Mesenteric fat pad (tissue), 1 donor: ENCODE measurements at places on chromosomes 12 and 14.
A peak's percentile ranks its signal among the peaks of the same experiment; 100 is the strongest.

DNA sequence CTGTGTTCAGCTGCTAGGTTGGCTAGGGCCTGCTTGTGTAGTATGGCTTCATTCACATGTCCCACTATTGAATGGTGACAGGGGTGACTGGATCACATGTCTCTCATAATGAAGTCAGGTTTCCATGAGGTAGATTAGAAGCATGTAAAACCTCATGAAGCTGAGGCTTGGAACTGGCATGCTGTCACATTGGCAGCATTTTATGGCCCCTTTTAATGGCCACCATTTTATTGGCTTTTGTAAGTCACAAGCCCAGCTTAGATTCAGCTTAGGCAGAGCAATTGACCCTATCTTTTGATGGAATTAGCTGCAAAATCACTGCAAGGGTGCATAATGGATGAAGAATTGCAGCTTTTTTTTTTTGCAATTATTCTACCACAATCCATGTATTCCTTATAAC, 583.5 kb downstream of the MED13L start:
- no peak for DNase-seq

DNA sequence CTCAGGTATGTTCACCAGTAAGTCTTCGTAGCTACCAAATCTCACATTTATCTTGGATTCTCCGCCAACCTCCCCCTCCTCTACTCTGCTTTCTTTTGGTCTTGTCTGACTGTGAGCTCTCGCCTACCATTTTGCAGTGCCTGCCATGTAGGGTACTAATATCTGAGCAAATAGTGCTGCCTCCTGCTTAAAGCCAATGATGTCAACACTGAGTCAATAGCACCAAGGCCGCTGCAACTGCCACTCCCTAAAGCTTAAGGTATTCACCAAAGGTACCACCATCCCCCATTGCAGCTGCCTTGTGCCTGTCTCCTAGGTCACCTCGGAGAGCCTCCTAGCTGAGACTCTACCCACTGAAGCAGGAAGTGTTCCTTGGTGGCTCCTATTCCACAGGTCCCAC, 114.8 kb upstream of the FUT8 start:
- DNase-seq: no peak

DNA sequence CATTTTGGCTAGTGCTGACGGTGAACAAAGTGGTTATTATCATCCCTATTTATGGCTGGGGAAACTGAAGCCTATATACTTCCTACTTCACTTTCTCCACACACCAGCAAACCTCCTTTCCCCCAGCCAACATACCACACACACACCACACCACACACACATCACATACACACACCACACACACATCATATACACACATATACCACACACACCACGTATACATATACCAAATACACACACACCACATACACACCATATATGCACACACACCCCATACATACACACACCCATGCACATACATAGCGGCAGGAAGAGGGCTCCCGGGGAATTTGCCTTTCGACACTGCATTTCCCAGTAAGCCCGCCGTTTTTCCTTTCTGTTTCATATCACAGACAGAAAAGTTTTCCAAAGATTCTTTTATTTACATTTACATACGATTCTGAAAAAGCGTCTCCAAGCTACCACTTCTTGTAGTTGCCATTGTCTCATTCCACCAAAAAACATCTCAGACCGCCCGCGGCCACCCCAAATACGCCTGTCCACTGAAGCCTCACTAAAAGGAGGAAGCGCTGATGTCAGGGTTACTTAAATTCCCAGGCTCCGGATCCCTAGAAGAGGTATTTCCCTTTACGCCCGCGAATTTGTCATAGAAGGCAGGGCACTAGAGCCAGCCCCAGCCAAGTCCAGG, 823 bp upstream of the RAB5B start:
- DNase-seq: peak; percentile 93

DNA sequence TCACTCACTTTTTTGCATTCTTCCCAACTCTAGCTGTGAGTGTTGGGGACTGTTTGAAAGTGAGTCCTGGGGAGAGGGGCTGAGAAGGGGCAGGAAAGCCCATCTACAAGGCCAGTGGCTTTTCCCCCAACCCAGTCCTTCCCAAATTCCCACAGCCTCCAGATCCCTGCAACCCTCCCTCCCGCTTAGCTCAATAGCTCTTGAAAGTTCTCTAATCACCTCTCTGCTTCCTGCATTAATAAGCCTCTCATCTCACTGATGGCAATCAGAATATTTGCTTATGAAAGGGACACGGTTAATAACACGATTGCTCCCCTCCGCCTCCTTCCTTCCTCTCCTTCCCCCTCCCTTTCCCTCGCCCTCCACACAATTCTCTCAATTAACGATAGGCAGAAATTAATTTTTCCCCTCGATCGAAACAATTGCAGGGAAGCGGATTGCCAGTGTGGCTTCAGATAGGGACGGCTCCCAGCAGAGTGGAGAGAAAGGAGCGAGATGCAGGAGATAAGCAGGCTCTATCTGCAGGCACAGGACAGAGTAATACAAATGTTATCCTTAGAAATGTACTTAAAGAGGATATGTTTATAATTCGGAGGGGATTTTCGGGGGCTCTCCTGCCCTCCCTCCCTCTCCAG, 15.1 kb upstream of the GPATCH2L start:
- DNase-seq: no peak

GRCh38 chr12:52206304-52207040, 14.7 kb upstream of the KRT80 start:
- DNase-seq: peak; percentile 71

DNA sequence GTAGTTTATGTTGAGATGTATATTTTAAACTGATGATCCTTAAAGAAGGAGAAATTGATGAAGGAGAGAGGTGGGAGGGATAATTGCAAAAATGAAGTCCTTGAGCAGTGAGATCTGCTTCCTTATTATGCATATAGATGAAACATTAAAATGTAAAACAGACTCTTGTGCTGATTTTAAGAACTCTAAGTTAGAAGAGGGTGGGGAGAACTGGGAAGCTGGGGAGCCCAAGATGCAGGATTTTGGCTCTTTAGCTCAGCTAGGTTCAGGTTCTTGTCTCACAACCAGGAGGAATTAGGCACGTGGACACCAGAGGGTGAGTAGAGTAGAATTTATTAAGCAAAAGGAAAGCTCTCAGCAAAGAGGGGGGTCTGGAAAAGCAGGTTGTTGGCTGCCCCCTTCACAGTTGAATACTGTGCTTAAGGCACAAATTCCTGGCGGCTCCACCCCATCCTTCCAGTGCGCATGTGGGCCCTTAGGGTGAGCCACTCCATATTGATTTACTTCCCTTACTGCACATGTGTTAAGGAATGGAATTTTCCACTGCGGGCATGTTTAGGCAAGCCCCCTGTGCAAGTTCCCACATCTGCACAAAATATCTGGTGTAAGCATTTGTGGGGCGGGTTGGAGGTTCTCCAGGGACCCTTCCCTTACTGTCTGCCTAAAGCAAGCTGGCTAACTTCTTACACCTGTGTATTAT, 141.9 kb downstream of the BICD1 start:
- no peak for DNase-seq

GRCh38 chr12:2547273-2548044, 247.3 kb upstream of the FKBP4 start:
- DNase-seq: no peak
